Activated CD4-positive, alpha-beta T cell treated with anti-CD3 and anti-CD28 coated beads, Interleukin-2, amount 50 U/mL, for 1 hour (primary cell): ENCODE measurements at places on chromosomes 16 and 17.
A peak's percentile ranks its signal among the peaks of the same experiment; 100 is the strongest.

GRCh38 chr16:77617996-77618395 lies 104.3 kb upstream of the NUDT7 start:
- DNase-seq: no peak

GRCh38 chr16:65621640-65622039 lies 499.8 kb upstream of the CDH11 start:
- no peak for DNase-seq

- DNase-seq: no peak
These were observed 275.8 kb upstream of the MAF start for GRCh38 chr16:79876332-79876730.

DNA sequence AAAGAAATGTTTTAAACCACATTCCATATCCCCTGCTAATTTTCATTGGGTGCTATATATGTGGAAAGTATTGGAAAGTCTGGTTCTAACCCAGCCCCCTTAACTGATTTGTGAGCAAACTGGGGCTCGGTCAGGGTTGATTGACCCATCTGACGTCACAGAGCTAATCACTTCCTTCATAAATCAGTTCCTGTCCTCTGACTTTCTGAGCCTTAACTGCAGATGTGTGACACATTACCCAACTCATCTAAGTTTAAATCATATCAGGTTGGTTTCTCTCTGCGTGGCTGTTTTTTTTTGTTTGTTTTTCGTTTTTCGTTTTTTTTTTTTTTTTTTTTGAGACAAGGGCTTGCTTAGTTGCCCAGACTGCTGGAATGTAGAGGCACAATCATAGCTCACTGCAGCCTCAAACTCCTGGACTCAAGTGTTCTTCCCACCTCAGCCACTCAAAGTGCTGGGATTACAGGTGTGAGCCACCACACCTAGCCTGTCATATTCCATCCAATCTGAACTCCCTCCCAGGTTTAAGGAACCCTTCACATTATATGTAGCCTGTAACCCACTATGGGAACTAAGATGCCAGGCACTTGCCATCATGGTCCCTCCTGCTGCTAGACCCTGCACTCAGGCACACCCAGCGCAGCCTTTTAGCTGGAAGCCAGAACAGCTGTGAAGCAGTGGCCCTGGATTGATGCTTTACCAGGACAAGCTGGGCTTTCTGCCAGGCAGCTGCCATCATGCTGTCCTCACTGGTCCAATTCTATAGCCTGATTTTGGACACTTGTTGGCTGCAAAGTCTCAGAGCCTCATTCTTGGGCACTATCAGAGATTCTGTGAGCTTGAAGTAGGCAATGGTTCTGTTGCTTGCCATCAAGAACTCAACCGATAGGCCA lies 6.9 kb upstream of the BPTF start:
- DNase-seq: no peak

GRCh38 chr17:78323826-78324390 lies 36.0 kb downstream of the SOCS3 start:
- no peak for DNase-seq

DNA sequence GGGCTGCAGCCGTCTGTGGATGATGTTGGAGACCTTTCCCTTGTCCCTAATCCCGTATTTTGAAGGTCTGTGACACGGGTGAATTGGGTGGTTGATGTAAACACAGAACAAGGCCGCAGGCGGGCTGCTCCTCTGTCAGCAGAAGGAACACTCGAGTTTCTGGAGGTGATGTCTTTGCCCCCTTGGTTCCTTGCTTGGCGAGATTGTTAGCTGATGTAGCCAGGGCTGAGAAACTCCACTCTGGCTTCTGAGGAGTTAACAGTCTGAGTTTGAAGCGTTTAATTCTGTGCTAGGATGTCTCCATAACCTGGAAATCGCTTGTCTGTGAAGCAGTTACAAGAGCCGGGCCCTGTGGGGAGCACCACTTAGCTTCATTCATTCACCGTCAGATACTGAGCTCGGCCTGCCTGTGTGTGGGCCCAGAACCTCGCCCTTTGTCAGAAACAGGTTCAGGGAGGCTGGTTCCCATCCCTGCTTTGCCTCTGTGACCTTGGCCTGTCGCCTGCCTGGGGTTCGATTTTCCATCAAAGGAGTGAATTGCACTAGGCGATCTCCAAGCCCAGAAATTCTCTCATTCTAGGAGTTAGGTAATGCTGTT lies 1.3 kb downstream of the MAPK8IP3 start:
- DNase-seq: no peak

DNA sequence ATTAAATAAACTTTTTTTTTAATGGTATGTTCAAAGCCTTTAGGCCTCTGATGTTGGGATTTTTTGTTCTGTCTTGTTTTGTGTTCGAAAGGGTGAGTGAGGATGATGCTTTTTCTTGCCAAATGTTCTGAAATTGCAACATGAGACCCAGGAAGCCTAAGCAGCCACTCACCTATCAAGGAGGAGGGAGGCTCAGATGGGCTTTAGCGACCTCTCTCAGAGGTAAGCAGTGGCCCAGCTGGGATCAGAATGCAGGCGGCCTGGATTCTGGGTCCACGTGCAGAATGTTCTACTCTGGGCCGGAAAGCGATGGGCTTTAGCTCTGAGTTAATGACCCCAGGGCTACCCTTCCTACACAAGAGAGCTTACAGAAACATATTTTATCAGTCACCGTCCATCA lies 386.6 kb downstream of the SOX9 start:
- DNase-seq: no peak

DNA sequence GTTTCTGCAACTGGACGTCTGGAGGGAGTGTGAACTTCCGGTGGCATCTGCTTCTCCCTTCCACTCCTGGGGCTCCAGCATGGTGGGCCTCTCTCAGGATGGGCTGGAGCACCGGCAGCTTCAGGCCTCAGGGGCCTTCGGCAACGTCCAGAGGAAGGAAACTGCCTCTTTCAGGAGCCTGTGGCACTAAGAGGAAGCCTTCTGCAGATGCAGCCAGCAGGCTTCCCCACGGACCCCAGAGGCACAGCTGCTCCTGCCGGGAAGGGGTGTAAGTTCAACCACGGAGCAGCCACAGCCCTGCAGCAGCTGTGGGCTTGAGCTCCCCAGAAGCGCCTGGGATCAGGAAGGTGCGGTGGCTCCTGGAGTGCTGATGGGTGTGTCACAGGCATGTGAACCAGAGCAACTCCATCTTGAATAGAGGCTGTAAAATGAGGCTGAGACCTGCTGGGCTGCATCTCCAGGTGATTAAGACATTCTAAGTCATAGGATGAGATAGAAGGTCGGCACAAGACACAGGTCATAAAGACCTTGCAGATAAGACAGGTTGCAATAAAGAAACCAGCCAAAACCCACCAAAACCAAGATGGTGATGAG lies 50.8 kb upstream of the KLHDC4 start:
- DNase-seq: no peak

DNA sequence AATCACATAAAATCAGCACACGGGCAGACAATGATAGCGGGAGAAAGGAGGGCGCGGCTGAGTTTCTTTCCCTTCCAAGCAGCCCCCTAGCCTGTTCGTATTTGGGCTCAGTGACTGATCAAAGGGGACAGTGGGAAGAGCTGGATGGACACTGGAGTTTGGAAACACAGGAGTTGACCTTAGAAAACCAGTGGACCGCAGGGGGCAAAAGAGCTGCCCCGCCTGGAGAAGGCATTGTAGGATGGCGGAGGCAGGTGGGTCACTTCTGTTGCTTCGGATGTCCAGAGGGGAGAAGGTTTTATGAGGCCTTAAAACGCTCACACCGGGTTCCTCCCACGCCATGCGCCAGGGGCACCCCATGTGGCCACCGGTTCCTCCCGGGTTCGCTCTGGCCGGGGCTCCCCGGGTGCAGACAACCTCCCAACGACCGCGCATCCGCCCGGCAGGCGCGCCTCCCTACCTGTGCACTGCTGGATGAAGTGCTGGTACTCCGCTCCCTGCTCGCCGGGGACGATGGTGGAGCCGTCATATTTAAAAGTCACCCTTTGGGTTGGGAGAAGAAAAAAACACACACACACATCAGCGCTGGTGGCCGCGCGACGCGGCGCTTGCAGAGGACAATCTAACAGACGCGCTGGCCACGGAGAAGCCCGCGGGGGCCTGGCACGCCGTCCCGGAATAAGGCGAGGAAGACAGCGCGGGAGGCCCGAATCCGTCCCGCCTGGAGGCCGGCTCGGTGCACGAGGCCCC lies 662 bp downstream of the COTL1 start:
- DNase-seq: peak; percentile 43

DNA sequence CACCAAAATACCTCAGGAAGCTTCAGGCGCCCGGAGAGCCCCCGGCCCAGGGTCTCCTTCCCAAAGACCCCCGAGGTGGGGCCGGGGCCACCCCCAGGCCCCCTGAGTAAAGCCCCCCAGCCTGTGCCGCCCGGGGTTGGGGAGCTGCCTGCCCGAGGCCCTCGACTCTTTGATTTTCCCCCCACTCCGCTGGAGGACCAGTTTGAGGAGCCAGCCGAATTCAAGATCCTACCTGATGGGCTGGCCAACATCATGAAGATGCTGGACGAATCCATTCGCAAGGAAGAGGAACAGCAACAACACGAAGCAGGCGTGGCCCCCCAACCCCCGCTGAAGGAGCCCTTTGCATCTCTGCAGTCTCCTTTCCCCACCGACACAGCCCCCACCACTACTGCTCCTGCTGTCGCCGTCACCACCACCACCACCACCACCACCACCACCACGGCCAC lies 6.7 kb upstream of the TMEM88 start:
- peak; percentile 15 for DNase-seq

- no peak for DNase-seq
These were observed 492.7 kb downstream of the WWOX start for GRCh38 chr16:78592111-78592510.
